Activated CD8-positive, alpha-beta memory T cell treated with anti-CD3 and anti-CD28 coated beads, Interleukin-2, amount 50 U/mL, for 48 hours (primary cell): ENCODE measurements at places on chromosomes 11 and 22.

- DNase-seq: no peak
Measured at GRCh38 chr11:32704775-32705174, 89.7 kb downstream of the CCDC73 start.

DNA sequence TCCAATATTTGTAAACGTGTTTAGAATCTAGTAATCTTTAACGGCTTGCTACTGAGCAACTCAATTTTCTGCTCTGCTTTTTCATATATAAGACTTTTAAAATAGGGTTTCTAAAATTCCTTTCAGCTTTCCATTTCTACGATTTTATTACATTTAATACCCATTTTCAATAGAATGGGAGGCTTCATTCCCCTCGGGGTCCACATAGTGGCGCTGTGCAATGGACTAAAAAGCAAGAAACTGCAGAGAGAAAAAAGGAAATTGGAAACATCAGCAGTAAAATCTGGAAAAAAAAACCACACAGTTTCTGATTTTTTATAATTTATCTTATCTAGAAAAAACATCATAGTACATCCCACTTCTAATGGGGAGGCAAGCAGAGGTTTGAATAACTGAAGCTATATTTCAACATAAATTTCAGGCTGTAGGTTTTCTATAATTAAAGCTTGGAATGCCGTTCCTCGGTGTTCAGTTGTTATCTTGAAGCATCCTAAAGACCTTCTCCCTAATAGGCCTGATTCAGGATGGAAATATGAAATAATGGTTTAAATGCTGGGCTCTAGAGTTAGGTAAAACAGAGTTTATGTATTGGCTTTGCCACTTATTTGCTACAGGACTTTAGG is 18.7 kb upstream of the JHY start:
- no peak for DNase-seq

GRCh38 chr11:76577226-76577920 is 93.2 kb downstream of the LRRC32 start:
- no peak for DNase-seq

GRCh38 chr11:122173587-122173986 is 57.6 kb upstream of the BLID start:
- no peak for DNase-seq

- DNase-seq: no peak
Measured at GRCh38 chr11:57638811-57639320, 10.8 kb downstream of the YPEL4 start.

DNA sequence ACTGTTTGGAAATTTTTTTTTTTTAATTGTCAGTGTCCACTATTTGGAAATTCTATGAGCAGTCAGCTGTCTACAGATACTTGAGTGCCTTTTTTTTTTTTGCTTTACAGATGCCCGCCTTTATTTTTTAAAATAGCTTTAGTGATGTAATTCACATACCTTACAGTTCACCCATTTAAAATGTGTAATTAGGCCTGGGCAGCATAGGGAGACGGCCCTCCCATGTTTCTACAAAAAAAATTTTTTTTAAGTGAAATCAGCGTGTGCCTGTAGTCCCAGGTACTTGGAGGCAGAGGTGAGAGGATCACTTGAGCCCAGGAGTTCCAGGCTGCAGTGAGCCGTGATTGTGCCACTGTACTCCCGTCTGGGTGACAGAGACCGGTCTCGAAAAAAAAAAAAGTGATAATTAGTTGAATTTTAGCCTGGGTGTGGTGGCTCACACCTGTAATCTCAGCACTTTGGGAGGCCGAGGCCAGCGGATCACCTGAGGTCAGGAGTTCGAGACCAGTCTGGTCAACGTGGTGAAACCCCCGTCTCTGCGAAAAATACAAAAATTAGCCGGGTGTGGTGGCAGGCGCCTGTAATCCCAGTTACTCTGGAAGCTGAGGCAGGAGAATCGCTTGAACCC is 1.5 kb downstream of the ZNF143 start:
- DNase-seq: no peak

DNA sequence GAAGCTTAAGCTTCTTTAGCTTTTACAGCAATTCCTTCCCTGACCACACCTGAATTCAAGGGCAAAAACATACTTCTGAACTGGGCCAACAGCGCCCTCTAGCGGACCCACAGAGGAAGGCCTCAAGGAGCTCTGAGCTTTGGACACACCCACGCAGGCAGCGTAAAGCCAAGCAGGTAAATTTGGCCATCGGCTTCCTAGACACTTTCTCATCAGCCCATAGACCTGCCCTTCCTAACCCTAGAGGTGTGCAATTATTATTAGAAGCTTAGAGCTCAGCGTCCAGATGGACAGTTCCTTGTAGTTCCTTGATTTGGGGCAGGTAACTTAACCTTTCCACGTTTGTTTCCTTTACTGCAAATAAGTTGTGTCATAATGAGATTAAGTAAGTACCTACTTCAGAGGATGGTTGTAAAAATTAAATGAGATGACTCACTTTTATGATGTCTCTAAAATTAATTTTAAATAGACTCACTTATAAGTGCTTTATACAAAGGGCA is 25.7 kb upstream of the HMGXB4 start:
- peak; percentile 89 for DNase-seq

DNA sequence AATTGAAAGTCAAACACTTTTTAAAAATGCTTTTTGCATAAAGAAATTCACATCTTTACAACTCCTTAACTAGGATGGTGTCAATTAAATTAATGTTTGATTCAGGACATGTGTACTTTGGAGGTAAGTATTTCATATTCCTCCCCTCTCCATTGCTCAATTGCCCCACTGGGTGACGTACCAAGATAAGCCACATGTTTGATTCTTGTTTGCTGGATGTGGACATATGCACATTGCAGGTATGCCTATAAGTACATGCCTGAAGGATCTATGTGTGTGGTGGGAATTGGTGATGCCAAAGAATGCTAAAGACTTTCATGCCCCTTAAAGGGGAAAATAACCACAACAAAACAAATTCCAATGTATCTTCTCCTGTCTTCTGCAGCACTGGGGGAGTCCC is 5.8 kb downstream of the CD44 start:
- no peak for DNase-seq

GRCh38 chr11:125464270-125464662 is 31.8 kb downstream of the FEZ1 start:
- DNase-seq: no peak

DNA sequence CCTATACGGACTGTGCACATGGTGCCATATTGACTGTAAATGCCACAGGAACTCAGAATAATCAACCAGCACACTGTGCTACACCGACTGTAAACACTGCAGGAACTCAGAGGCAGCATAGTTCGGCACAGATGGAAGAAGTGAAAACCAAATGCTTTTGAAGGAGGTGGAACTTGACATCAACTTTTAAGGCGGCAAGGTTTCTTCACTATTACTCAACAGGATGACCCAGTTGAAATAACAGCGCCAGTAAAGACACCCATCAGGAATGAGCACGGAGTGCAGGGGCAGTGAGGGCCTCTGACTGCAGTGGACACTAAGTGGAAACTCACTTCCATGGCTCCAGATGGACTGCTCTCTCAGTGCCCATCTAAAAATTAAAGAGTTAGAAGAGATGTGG is 15.7 kb downstream of the TESMIN start:
- no peak for DNase-seq

- DNase-seq: no peak
Measured at GRCh38 chr11:107567739-107568335, 2.3 kb upstream of the ALKBH8 start.

- no peak for DNase-seq
Measured at GRCh38 chr11:10295064-10295901, 1.3 kb upstream of the SBF2 start.

DNA sequence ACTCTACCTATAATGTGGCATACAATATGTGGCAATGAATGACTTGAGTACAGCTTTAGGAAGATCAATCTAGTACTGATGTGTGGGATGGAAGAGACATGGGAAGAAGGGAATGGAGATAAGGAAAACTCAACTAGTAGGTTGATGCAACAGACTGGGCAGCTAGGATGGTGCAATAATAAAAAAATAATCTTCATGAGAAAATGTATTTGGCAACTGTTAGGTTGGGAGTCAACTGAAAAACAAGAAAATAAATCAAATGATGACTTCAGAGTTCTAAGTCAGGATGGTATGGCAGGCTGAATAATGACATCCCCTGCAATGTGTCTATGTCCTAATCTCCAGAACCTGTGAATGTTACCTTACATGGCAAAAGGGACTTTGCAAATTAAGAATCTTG is 236.8 kb upstream of the PITPNB start:
- no peak for DNase-seq

GRCh38 chr11:128469220-128469619 is 118.1 kb downstream of the ETS1 start:
- DNase-seq: no peak

DNA sequence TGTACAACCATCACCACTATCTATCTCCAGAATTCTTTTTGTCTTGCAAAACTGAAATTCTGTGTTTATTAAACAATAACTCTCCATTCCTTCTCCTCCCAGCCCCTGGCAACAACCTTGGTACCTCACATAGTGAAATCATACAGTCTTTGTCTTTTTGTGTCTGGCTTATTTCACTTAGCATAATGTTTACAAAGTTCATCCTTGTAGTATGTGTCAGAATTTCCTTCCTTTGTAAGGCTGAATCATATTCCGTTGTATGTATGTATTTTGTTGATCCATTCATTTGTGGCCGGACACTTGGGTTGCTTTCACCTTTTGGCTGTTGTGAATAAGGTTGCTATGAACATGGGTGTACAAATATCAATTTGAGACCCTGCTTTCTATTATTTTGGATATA is 243.7 kb upstream of the TBCEL start:
- no peak for DNase-seq

- no peak for DNase-seq
Measured at GRCh38 chr11:12724301-12725054, 50.3 kb downstream of the TEAD1 start.

DNA sequence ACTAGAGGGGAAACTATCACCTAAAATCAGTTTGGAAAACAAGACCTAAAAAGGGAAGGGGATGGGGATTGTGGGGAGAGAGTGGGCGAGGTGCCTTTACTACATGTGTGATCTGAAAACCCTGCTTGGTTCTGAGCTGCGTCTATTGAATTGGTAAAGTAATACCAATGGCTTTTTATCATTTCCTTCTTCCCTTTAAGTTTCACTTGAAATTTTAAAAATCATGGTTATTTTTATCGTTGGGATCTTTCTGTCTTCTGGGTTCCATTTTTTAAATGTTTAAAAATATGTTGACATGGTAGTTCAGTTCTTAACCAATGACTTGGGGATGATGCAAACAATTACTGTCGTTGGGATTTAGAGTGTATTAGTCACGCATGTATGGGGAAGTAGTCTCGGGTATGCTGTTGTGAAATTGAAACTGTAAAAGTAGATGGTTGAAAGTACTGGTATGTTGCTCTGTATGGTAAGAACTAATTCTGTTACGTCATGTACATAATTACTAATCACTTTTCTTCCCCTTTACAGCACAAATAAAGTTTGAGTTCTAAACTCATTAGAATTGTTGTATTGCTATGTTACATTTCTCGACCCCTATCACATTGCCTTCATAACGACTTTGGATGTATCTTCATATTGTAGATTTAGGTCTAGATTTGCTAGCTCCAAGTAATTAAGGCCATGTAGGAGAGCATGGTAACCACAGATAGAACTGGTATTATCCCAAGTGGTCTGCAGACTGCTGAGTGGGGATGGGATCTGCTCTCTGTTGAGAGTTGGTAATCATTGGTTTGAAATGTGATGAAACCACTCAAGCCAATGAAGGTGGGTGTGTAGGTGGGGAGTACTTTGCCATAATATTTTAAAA is 3.6 kb downstream of the NEAT1 start:
- DNase-seq: peak; percentile 55

DNA sequence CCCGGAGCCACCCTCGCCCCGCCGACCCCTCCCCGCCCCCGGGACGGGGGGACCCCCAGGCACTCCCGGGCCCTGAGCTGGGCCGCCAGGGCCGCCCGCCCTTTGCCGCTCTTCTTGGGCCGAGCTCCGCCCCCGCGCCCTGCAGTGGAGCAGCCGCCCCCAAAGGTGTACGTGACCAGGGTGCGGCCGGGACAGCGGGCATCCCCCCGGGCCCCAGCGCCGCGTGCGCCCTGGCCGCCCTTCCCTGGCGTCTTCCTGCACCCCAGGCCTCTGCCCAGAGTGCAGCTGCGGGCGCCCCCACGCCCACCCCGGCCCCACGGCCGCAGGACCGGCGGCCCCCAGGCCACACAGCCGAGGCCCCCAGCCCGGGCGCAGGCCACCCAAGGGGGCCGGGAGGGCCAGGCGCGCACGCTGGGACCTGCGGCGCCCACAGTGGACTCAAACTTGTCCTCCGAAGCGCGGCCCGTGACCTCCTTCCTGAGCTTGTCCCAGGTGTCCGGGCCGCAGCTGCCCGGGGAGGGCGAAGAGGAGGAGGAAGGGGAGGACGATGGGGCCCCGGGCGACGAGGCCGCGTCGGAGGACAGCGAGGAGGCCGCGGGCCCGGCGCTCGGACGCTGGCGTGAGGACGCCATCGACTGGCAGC is 7.4 kb downstream of the B4GALNT4 start:
- DNase-seq: no peak

DNA sequence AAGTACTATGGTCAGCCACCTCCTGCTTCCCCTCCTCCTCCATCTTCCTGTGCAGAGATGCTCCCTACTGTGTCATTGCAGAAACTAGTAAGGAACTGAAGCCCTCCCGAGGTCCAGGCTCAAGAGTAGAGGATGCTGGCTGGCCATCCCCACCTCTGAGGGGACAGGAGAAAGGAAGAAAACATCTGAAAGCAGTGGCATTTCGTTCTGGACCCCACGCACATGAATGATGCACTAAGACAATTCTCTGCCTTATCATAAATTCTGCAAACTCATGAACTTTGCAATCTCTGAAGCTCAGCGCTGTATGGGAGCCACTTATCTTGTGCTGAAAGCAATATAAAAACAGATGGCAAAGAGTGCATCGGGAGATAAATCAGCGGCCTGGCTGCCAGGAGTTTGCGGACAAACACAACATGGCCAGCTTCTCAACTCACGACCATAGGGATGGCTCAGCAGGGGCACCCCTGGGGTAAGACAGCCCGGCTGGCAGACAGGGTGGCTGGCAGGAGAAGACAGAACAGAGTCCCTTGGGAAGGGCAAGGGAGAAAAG is 306.4 kb downstream of the NXPE2 start:
- no peak for DNase-seq

DNA sequence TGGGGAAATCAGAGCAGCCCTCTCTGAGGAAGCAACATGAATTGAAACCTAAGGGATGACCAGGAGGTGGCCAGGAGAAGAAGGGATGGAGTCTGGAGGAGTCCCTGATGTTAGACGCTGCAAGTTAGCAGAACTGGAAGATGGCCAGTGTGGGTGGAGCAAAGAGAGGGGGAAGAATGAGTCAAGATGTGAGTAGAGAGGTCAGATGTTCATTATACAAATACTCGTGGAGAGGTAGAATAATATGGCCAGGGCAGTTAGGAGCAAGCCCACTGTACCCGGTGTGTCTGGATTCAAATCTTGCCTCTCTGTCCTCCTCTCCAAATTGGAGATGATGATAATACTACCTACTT is 242.0 kb downstream of the TENM4 start:
- no peak for DNase-seq

DNA sequence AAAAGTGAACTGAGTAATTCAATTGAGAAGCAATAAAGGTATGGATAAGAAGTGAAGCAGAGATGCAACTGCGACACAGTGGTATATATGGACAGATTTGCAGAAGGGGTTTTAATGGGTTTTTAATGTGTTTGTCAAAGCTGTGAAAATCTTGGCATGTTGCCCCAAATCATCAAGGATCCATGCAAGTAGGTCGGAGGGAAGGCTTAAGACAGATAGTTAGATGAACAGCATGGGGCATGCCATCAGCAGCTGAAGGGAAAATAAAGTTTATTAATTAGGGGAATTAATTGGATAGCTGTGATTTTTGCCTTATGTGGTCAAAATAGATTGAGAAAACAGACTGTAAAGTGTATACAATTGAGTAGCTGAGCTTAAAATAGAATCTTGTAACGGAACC is 840.1 kb downstream of the JRKL start:
- DNase-seq: no peak
